CD8-positive, alpha-beta memory T cell (primary cell): ENCODE measurements at places on chromosomes 4 and X.
A peak's percentile ranks its signal among the peaks of the same experiment; 100 is the strongest.

DNA sequence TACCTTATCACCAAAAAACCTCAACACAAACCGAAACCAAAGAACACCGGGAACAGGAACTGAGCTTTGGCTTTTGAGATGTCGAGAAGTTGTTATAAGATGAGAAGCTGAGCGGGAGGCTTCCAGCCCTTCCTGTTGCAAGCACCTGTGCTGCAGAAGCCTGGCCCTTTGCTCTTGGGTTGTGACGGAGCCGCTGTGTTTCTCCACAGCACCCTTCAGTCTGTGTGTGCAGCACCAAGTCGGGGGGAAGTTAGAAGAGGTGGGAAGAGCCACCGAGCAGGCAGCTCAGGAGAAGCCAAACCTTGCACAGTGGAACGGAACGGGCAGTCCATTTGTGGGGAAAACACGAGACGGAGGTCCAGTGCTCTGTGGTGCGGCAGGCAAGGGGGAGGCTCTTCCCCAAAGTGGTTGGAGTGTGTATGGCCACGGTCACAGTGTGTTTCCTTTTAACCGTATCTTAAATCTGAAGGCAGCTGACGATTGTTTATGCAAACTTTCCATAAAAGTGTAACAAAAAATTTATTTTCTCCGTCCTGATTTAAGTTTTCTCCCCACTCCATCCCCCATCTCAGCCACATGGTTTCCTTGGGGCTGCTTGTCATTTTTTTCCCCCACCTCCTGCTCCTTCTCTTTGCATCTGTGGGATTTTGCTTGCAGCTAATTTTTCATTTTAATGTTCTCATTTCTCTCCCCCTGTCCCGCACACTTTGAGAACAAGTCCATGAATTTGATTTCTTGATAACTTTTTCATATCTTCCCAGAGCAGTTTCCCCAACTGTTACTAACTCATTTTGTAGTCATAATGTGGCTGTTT is 123.7 kb downstream of the STOX2 start:
- no peak for DNase-seq

- DNase-seq, result no peak
Measured at GRCh38 chr4:78336093-78336943, 215.3 kb upstream of the ANXA3 start.

GRCh38 chr4:176886135-176886534 is 93.4 kb upstream of the VEGFC start:
- DNase-seq, result no peak

- DNase-seq, result no peak
Measured at GRCh38 chr4:175906384-175906783, 94.3 kb upstream of the GPM6A start.

DNA sequence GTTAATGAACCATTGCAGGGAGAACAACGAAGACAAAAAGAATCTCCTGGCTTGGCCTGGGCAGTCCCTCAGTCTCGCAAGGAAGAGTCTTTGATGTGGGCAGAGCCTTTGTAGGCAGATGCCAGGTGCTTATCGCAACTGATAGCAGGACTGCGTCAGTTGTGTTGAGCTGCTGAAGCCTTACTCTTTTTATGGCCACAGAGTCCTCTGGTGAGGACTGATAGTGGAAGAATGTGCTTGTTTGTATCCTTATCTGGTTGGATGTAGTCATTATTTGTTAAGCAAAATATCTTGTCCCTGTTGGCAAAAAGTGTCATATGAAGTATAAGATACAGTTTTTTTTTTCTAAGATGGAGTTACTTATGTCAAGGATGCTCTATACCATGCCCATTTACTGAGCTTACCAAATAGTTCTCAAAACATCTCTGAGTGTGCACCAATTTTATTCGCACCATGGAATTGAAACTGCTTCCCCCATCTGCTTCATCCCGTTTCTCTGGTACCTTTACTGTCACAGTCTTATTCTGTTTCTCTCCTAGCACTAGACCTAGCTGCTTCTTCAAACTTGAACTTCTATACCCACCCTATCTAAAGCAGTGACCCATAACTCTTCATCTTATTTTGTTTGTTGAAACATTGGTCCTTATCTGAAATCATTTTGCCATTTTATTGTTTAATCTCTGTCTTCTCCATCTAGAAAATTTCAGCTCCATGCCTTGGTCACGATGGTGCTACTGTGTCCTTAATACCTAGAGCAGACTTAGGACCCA is 47.0 kb upstream of the SPRY1 start:
- DNase-seq, result no peak

DNA sequence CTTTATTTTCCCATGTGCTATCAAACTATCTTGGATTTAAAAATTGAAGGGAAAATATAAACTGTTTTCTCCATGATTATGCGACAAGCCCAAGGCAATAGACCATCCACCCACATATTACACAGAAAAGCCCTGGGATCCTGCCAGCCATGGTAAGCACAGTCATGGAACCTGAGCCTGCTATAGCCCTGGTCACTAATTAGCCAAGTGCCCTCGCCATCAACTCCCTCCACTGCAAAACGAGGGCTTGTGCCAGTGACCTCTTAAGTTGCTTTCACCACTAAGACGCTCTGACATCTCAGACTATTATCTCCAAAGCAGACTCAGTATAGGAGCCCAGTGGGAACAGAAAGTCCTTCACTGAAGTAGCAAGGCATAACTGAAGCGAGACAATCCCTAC is 69.2 kb downstream of the NLGN4X start:
- DNase-seq, result no peak

DNA sequence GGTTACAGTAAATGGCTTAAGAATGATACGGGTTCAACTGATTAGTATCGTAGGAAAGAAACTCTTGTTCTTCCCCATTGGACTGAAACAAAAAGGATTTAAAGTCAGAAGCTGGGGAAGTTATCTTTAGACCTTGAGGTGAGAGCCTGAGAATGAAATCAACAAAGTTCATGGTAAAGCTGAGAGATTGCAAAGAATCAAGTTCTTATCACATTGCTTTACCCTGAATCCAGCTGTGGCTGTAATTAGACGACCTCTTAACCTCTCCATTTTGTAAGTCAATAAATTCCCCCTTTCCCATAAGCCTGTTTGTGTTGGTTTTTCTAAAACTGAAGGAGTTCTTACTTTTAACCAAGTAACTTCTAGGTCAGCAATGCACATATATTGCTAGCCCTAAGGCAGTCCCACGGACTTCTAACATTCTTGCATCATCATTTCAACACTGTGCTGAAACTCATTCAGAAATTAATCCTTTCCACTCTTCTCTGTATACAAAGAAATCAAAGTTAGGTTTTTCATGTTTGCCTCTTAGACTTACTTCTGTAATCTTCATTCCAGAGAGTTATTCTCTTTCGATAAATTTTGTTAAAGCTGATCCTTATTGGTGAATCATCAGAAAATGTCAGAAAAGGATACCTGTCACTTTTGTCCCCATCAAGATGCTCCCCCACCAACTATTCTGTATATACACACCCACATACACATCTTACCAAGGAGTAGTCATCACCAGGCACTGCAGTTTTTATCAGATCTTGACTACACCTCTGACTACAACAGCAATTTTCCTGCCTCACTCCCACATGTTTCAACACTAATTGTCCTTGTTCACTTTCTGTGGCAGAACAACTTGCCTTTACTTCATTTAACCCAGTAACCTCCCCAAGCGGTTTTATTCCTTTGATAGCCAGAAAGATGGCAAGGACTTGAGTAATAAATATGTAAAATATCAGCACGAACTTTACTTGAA is 77.9 kb upstream of the STK26 start:
- no peak for DNase-seq

DNA sequence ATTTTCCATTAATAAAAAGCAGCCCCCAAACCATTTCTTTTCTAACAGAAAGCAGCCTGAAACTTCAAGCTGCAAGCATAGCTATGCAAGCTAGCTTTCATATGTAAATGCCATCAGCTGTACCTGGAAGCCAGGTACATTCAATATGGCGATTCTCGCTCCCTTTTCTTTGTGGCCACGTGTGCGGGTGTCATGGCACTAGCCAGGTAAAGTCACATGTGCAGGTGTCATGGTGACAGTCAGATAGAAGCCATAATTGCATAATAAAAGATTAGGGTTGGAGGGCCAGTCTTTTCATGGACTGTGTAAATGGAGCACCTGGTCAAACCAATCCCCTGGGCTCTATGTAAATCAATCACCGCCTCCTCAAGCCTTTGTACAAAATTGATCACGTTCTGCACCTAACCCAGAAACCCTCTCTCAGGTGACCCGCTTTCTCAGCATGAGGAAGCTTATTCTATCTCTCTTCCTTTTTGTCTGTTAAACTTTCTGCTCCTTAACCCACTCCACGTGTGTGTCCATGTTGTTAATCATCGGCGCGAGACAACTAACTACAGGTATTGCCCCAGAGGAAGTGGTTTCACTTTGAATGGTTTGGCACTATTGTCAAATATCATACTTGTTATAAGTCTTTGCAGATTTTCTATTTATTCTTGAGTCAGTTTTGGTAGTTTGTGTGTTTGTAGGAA is 18.0 kb upstream of the RHOXF2 start:
- DNase-seq, result no peak

DNA sequence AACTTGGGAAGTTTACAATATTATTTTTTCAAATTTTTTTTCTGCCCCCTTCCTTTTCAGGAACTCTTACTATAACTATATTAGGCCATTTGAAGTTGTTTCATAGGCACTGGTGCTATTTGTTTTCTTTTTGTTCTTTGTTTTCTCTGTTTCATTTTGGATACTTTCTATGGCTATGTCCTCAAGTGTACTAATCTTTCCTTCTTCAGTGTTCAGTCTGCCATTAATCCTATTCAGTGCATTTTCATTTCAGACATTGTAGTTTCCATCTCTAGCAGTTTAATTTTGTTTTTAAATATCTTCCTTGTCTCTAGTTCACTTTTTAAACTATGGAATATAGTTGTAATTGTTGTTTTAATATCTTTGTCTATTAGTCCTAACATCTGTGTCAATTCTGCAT is 48.0 kb upstream of the SMAD1 start:
- no peak for DNase-seq

- no peak for DNase-seq
Measured at GRCh38 chr4:145739845-145740244, 59.9 kb downstream of the C4orf51 start.

GRCh38 chrX:105618393-105619101 is 203.8 kb upstream of the NRK start:
- no peak for DNase-seq

- DNase-seq, result no peak
Measured at GRCh38 chr4:147492306-147492705, 11.4 kb downstream of the EDNRA start.

GRCh38 chr4:10457255-10457801 is at the start of gene ZNF518B:
ZNF518B (minus strand) TSS chr4:10457426; CDS start chr4:10446328, 11,098 bp downstream.
- DNase-seq, result peak; percentile 88

- no peak for DNase-seq
Measured at GRCh38 chrX:1045680-1046314, 166.7 kb downstream of the CRLF2 start.

DNA sequence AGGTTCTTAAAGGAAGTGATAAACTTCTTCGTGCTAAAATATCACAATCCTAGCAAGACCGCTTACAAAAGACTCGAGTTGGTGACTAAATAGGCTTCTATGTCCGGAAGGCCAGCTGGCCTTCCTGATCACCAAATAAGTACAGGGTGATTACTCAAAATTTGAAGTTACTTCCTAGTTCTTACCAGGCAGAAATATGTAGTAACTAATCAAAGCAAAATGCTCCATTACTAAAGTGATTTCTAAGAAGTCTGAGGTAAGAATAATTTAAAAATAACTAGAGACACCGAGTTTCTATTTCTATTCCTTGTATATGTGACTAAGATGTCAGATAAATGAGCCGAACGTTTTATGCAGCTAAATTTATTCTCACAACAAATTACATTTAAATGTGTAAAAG is 62.2 kb downstream of the NSUN7 start:
- DNase-seq, result no peak

DNA sequence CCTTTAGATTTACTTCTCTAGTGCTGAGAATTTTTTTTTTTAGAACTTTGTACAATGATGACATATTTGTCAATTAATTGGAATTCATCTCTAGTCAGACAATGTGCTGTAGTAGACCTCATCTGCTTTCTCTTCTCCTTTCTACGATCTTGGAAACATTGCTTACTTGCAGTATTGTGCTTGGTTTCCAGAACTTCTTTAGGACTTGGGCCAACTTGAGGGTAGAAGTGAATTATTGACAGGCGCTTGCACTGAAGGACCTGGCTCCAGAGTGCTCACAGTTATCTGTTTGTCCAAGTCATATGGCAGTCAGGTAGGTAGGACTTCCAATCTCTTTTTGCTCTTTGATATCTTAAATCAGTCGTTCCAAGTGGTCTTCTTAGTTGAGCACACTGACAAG is 39.6 kb downstream of the FNIP2 start:
- DNase-seq, result no peak

- DNase-seq, result no peak
Measured at GRCh38 chr4:772776-773175, 53.2 kb downstream of the CPLX1 start.

DNA sequence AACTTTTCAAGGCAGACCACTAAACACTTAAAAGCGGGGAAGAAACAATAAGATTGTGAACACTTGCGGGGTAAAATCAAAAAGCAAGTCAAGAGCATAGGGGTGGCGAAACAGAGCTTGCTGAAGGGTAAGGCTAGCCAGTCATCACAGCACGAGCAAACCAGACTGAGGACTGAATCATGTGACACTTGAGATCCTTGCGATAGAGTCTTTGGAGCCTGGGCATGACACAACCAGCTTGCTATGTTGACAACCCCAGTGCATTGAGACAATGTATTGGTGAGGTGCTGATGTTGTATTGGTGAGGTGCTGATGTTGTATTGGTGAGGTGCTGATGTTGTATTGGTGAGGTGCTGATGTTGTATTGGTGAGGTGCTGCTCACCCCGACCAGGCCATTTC is 72.3 kb downstream of the SLIT2 start:
- DNase-seq, result no peak

GRCh38 chrX:7706032-7706431 is 136.9 kb upstream of the VCX start:
- DNase-seq, result no peak

DNA sequence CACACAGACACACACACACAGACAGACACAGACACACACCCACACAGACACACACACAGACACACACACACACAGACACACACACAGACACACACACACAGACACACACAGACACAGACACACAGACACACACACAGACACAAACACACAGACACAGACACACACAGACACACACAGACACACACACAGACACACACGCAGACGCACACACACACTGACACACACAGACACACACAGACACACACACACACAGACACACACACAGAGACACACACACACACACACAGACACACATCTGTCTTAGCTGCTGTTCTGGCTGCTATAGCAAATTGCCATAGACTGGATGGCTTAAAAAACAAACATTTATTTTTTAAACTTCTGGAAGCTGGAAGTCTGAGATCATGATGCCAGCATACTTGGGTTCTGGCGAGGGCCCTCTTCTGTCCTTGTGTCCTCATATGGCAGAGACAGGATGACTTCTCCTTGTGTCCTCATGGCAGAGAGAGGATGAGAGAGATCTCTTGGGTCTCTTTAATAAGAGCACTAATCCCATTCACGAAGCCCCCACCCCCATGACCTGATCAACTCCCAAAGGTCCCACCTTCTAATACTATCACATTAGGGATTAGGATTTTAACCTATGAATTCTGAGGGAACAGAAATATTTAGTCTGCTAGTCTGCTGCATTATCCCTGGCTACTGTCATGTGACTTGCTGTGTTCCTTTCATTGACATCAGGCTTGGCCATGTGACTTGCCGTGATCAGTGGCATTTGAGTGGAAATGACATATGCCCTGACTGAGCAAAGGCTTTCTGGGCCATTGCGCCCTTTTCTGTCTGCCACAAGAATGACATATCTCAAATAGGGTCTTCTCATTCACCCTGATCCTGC is 32.7 kb upstream of the RASGEF1B start:
- peak; percentile 53 for DNase-seq
